ENCODE measurements at places on chromosomes 2 and 18.

DNA sequence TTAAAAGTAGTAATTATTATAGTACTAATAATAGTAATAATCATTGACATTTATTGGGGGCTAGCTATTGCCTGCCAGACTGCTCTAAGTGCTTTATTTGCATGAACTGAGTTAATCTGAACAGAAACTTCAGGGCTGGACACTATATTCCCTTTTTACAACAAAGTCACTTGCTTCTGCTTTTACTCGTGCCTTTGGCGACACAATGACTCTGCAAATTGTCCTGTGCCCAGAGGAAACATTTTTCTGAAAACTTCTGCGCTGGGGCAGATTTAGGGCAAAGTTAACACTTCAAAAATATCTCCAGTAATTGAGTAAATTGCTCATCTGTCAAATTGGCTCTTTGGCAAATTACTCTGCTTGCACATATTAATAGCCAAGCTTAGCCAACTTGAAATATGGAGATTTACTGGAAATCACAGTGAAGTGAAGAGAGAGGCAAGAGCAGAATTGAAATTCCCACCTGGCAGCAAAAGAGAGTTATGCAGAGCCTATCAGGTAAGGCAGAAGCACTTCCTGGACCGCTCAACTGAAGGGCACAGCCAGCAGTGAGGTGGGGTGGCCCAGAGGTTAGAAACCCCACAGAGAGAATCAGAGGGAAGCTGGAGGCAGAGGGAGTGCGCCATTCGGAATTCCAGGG is 36.3 kb downstream of the BMP10 start:
- DNase-seq: no peak

DNA sequence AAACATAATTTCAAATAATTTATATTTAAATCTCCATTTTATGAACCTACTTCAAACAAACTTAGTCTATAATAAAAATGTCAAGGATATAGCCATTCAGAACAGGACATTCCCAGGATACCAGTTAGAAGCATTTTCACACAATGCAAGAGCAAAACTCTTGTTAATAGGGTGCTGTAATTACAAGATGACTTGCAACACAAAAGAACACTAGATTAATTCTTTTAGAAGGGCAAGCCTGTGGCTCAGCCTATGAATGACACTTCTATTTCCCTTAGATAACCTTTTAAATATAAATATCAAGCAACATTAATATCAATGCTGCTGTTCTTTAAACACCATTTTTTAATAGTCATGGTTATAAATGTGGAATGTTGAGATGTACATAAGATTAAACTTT is 157.9 kb upstream of the SCN7A start:
- DNase-seq: no peak

- no peak for DNase-seq
Measured at GRCh38 chr2:227765788-227766372, 20.2 kb downstream of the SCYGR8 start.

- no peak for DNase-seq
Measured at GRCh38 chr2:147686365-147686764, 158.5 kb upstream of the ACVR2A start.

DNA sequence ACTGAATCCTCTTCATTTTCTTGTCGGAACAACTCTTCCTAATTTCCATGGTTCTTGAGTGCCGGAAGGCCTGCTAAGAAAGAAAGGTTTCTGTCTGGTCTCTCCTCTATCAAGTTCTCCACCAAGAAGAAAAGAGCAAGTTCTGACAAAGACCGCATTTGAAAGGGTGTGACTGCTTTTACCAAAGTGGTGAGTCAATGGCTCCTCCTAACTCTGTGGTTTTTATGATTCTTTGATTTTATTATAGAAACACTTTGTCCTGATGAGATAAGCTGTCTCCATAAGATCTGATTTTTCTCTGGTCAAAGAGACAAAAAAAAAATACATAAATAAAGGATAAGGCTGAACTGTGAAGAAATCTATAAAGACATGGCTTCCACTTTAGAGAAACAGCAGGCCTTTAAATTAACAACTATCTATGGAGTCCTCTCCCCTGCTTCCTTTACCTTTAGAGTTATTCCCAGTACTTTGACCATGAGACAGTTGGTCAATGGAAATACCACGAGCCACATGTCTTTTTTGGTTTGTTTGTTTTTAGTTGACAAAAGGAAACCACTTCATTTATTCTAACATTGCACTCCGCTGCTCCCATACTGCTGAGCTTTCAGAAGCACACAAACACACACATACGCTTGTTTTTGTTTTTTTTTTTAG is 67.7 kb downstream of the REL start:
- peak; percentile 60 for DNase-seq

- DNase-seq: no peak
Measured at GRCh38 chr2:74884118-74884762, 50.3 kb downstream of the HK2 start.

DNA sequence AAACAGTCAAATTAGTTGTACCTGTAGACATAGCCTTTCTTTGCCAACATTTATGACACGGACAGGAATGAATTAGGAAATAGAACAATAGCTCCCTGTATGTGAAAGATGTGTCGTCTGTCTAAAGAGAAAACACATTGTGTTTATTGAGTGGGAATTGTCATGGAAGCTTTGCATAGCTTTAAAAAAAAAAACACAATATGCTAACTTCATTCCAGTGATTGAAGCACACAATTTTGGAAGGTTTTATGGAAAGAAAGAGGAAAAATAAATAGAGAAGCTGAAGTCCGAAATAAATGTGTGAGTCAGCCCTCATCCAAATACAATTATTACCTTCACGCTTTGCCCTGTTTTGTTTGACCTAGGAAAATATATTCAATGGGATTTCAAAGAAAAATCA is 1095.7 kb downstream of the TSN start:
- DNase-seq: no peak

DNA sequence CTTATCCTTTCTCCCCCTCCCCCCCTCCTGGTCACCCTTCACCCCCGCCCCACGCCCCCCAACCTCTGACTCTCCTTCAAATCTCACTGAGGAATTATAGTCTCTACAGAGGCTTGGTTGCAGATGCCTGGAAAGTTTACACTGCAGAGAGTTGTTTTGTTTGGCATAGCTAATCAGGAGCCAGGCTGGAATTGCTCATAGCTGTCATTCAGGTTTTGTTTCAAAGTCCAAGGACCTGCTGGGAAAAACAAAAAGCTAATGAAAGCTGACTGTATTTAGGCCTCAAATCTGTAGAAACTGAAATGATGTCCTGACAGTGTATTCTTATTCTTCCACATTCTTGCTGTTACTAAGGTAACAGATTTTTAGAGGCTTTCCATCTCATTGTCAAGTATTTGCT is 22.6 kb downstream of the GREB1L start:
- DNase-seq: peak; percentile 39

- DNase-seq: no peak
Measured at GRCh38 chr18:63817441-63818051, 42.3 kb downstream of the SERPINB7 start.

DNA sequence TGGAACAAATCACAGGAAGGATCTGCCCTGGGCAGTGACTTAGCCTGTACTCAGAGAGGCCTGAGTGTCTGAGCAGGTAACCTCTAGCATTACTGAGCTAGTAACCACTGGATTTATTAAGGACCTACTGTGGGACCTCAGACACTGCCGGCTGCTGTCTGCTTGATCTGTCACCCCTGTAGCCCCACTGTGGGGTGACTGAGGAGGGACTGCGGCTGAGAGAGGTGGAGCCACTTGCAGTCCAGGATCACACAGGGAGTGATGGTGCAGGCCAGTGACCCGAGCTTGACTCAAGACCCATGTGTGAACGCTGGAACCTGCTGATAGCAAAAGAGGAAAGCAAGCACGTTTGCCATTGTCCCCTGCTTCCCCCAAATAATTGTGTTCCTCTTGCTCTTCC is 15.6 kb downstream of the CHMP1B start:
- no peak for DNase-seq

DNA sequence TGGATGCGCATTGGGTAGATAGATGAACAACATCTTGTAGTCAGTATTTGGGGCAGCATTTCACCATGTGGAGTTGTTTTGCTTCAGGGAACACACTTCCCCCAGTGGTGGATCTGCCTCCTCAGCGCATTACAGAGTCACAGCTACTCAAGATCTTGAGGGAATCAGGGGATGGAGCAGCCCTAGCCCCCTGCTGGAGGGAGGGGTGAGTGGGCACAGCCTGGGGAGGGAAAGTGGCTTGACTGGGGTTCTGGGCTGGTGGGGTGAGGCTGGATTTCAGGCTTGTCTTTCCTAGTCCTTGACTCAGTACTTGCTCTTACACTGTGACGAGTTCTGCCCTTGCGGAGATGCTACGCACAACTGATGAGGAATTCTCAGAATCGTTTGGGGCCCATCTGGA is 271.0 kb upstream of the HS6ST1 start:
- DNase-seq: no peak

- DNase-seq: no peak
Measured at GRCh38 chr2:11955884-11956291, 209.5 kb downstream of the LPIN1 start.

GRCh38 chr2:218746470-218746795 is 35.5 kb upstream of the CYP27A1 start:
- DNase-seq: no peak

DNA sequence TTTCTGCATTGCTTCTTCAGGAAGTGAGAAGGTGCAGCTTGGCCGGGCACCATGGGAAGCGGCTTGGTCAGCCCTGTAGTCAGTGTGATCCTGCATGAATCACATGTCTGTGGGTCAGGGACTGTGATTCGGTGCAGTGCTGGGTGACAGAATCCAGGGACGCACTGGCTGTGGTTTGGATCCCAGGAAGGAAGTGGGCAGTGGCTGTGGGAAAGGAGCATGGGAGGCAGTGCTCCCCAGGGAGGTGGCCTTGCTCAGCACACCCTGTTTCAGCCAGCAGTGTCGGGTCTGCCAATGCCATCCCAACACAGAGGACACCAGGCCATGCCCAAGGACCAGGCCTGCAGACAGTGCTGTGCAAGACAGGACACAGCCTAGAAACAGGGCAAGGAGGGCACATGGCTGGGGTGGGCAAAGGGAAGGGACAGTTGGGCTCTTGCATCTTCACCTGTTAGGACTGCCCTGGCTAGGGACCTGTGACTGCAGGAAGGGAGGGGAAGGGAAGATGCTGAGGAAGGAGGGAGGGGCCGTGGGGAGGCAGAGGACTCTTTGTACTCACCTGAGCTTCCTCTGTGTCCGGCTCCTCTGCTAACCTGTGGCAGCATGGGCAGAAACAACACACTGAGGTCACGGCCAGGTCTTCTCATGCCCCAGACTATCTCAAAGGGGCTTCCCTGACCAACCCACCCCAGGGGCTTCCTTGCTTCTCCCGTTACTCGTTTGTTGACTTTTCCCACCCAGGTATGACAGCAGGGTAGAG is 37.2 kb upstream of the DNMT3A start:
- peak; percentile 82 for DNase-seq

DNA sequence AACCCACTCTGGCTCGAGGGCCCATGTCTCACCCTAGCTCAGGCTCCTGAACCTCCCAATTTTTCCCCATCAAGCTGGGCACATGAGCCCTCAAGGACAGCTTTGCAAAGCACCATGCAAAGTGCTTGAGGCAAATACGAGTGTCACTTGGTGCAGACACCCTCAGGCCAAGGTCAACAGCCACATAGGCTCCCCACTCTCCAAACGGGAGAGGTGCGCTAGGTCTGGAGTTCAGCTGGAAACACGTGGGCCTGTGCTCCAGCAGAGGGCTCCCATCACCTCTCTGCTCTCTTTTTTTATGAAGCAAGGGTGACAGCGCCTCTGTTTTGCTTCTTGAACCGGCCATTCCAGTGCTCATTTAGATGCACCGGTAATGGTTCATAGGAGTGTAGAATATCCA is 11.9 kb upstream of the ARHGAP25 start:
- DNase-seq: no peak

GRCh38 chr18:13409997-13410396 is 191.4 kb downstream of the LDLRAD4 start:
- no peak for DNase-seq

GRCh38 chr2:132384491-132385151 is 32.0 kb upstream of the GPR39 start:
- DNase-seq: no peak

GRCh38 chr2:240407090-240407489 is 28.4 kb upstream of the GPC1 start:
- DNase-seq: no peak

GRCh38 chr2:182824056-182824766 is 42.2 kb downstream of the FRZB start:
- DNase-seq: no peak

DNA sequence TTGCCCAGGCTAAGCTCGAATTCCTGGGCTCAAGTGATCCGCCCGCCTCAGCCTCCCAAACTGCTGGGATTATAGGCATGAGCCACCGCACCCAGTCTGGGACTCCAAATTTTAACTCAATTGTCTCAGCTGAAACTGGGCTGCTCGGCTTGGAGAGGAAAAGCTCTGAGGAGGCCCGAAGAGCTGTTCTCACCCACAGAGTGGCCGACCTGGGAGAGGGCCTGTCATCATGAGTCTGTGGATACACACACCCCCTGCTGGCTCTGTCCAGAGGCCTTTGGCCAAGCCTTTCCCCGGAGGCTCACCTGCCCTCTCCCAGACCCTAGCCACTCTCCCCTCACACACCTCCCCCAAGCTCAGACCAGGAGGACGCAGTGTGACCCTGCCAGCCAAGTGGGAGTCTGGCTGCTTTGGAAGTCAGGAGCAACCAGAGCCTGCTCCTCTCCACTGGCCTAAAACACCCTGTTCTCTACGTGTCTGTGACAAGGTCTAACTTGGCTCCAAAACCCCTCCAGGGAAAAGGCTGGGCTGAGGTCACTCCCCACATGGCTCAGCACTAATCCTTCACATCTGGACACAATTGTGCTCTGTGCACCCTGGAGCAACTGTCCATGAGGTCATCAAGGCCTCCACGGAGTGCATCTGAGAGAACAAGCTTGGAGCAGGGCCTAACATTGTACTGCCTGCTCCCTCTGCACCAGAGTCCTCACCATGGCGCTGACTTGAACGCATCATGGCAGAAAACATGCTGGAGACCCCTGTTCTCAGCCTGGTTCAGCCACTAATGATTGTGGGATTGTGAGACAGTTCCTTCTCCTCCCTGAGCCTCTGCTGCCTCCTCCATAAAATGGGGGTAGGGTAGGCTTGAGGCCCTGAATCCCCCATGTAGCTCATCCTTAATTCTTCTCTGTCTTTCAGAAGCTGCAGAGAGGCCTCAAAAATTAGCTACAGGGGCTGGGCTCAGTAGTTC is 49.9 kb upstream of the RAB6C start:
- peak; percentile 29 for DNase-seq

DNA sequence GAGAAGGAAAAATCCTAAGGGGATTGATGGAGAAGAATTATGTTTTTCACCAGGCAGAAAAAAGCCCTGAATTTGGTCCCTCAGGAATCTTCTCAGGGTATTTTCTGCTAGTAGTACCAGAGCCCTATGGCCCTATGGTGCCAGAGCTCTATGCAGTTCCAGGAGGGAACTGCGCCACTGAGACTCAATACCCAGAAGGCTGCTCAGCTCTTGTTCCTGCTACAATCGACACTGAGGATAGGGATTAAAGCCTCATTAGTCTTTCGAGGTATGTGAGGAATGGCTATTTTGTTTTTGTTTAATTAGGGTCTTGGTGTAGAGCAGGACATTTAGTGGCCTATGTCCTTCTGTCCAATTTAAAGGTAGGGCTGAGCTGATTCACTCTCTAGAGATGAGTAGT is 21.7 kb upstream of the PPP3R1 start:
- DNase-seq: no peak

All from M059J (cell line).